ENCODE measurements at places on chromosomes 2 and 18.

GRCh38 chr2:120826260-120826648 is 90.6 kb downstream of the GLI2 start:
- DNase-seq: no peak

DNA sequence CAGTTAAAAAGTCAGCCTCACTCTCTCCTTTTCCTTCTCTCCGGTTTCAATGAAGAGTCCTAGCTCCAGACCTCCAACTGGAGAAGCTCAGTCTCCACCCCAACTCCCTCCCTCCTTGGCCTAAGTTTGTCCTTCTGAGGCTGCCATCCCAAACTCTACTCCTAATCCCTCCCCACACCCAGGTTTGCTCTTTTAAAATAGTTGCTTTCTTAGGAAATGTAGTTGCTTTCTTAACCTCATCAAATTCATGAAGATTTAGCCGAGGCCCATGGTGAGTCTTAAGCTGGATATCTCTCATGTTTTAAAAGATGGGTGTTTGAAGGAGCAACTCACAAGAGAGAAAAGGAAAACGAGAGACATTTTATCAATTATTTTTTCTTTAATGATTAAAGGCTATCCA is 937 bp upstream of the LANCL1 start:
- DNase-seq: no peak

GRCh38 chr2:202147775-202148174 is 74.7 kb downstream of the KIAA2012 start:
- no peak for DNase-seq

DNA sequence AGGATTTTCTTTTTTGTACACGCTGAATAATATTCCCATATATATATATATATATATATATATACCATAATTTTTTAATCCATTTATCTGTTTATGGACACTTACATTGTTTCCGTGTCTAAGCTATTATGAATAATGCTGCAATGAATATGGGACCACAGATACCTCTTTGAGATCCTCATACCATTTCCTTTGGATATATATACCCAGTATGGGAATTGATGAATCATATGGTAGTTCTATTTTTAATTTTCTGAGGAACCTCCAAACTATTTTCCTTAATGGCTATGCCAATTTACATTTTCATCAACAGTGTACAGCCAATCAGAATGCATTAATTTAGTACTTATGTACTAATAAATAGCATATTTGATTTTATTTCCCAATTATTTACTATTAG is 53.1 kb downstream of the MERTK start:
- no peak for DNase-seq

DNA sequence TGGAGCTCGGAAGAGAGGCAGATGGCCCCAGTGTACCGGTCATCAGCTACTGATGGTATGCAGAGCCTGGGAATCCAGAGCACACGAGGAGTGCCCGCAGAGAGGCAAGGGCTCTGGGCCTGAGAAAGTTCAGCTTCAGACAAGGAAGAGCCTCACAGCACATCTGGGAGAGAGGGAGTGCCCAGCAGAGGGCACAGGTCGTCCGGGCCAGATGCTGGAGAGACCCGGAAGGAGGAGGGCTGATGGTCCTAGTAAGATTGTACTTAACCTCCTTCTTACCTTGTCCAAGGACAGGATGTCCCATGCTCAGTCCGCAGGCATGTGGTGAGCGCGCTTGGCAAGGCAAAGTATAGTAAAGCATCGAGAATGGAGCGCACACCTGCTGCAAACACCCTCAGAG is 24.4 kb upstream of the CHMP1B start:
- DNase-seq: no peak

- DNase-seq: no peak
These were observed 50.6 kb upstream of the EML6 start for GRCh38 chr2:54672590-54673456.

GRCh38 chr2:120381661-120382060 is 35.7 kb downstream of the INHBB start:
- DNase-seq: no peak

GRCh38 chr2:81007104-81007503 is 702.6 kb upstream of the LRRTM1 start:
- no peak for DNase-seq

DNA sequence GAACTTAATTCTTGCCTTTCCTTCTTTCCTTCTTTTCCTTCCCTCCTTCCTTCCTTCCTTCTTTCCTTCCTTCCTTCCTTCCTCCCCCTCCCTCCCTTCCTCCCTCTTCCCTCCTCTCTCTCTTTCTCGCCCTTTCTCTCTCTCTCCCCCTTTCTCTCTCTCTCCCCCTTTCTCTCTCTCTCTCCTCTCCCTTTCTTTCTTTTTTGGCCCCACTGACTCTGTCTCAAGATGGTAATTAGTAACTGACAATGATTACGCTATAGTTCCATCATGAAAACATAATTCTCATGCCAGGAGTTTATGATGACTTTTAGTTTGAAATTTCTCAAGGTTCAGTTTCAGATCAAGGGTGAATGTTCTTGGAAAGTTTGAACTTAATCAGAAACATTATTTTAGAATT is 14.8 kb upstream of the CTLA4 start:
- DNase-seq: no peak

- DNase-seq: no peak
These were observed 224.4 kb upstream of the APCDD1 start for GRCh38 chr18:10230072-10230471.

- DNase-seq: no peak
These were observed 579.1 kb downstream of the IRS1 start for GRCh38 chr2:226220511-226220910.

- no peak for DNase-seq
These were observed 24.9 kb upstream of the BZW1 start for GRCh38 chr2:200786826-200787225.

DNA sequence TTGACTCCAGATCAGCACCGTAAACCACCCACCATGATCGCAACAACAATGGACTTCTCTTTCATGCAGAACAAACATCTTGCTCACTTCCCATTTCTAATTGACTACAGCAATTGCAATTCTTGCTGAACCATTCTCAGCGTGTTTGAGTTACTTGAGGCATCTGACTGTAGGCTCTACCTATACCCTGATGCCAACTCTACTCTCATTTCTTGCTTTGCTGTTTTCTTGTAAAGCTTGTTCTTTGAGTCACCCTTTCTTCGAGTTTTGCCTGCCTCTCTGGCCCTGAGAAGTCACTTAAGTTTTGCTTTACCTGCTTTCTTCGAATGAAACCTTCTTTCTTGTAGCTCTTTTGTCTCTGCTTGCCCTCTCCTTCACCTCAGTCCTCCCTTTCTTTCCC is 160.5 kb upstream of the RND3 start:
- DNase-seq: no peak

GRCh38 chr18:12654971-12655370 is 2.9 kb downstream of the SPIRE1 start:
- no peak for DNase-seq

- no peak for DNase-seq
These were observed 31.9 kb downstream of the UXS1 start for GRCh38 chr2:106161938-106162820.

DNA sequence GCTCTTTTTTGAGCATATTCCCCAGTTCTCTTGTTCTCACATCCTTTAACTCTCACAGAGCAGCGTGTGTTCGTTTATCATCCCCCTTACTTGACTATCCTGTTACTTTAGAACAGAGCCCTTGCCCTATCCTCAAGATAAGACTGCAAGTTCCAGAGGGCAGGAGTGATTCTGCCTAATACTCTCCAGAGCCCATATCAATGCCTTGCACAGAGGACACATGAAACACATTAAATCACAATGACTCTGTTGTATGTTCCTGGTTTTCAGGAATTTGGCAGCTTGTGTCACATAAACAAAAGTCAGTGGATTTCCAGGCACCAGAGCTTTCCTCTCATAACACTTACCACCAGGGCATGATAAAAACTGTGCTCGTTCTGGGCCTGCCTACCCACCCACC is 156.7 kb downstream of the RNF144A start:
- no peak for DNase-seq

GRCh38 chr2:178825183-178825582 is 18.0 kb upstream of the TTN start:
- DNase-seq: no peak

DNA sequence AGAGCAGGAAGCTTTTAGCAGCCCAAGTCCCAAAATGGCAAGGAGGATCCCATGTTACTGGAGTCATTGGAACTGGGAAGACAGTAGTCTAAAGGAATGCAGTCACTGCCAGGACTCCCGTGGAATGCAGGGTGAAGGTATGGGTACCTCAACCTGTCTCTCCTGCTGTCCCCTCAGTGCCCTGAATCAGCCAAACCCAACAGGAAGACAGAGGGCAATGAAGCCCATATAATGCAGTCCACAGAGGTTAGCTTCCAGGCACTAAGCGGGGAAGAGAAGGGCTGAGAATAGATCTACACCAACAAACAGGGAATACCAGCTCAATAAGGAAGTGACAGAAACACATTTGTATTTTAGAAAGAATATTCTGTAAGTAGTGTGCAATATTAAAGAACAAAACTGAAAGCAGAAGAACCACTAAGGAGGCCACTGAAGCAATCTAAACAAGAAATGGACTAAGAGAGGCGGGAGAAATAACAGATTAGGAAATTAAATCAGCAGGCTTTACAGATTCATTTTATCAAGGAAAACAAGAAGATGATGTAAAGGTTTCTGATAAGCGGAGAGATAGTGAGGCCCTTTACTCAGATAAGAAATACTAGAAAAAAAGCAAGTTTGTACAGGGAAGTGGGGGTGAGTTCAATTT is 8.3 kb downstream of the NEMP2 start:
- no peak for DNase-seq

DNA sequence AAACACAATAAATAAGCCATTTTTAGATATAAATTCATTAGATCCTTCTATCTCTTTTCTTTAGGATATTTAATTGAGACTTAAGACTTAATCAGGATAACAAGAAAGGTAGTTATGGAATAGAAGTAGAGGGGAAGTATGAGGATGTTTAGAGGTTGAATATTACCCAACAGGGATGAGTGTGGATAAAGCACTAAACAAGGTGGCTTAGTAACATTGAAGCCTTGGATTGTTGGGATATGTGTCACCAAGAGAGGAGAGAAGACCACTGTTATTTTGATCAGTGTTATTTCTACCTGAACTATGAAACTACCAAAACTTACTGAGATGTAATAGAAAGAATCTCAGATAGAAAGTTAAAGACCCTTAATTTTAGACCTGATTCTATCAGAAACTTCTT is 405.7 kb downstream of the PIK3C3 start:
- DNase-seq: no peak

DNA sequence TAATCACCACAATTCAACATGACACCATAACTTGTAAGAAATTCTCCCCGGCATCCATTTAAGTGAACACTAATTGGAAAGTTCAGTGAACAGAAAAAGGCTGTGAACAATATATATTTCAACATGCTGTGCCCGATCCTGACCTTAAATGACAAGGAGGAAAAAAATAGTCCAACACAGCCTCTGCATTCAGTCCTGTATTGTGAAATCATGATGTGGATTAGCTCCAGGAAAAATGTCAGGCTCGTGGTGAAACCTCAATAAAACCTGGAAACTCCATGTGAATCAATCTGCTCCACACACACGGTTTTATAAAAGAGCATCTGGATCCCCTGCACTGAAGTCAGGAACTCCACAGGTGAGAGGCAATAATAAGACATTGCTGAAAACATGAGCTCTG is 145.4 kb upstream of the SPOPL start:
- DNase-seq: no peak

DNA sequence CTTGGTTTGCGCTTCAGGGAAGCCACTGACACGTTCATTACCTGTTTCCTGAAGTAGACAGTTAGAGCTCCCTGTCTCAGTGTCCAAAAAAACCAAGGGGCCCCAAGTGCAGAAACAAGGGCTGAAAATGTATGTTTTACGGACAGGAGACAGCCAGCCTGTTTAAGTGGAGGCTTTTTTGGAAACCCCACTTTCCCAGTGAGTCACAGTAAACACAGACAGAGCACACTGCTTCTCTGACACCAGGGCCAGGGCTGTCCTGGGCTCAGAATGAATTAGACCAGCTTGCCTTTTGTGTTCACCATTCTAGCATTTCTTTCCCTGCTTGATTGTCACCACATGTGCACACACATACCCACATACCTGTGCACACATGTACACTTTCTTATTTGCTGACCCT is 128.6 kb downstream of the SH3RF3 start:
- DNase-seq: no peak

GRCh38 chr2:232982926-232983668 is 30.0 kb downstream of the NGEF start:
- DNase-seq: no peak

- no peak for DNase-seq
These were observed 13.6 kb downstream of the ARID5A start for GRCh38 chr2:96549967-96550786.

- DNase-seq: no peak
These were observed 84.7 kb upstream of the RAB27B start for GRCh38 chr18:54743605-54743995.

GRCh38 chr2:96092951-96093350 is 23.4 kb downstream of the ADRA2B start:
- DNase-seq: no peak

- DNase-seq: no peak
These were observed 19.8 kb downstream of the POU3F3 start for GRCh38 chr2:104873689-104874054.

DNA sequence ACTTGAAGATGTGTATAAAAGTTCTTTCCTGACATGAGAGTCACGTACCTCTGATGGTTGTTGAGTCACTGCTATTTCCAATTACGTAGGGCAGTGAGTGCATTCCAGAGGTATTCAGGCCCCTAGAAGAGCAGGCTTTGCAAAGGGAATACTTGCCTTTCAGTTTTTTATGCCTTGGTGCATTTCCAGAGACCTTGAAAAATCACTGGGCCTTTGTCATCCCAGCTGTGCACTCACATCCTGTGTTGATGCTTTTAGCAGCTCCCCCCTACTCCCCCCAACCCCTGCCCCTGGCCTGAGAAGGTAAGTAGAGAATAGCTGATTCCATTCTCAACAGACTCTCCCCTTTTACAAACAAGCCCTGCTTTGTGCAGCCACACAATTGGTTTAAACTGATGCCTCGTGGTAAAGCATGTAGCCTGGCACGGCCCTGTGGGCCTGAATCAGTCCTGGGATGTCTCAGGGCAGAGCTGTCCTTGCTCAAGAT is 174.2 kb downstream of the PRPF40A start:
- no peak for DNase-seq

DNA sequence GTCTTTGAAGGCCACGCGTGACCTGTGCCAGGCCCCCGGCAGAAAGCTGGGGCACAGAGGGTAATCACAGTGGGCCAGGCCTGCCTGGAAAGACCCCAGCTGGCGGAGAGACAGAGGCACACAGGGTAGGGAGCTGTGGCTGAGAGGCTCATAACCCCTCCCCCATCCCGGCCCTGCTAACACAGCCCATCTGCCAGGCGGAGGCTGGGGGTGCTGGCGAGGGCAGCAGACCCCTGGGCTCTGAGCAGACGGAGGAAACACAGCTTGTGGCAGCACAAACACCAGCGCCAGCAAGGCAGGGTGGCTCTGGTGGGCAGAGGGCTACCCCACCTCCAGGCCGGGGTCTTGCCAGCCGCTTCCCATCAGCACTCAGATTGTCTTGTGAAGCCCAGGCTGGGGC is 19.0 kb downstream of the HS6ST1 start:
- DNase-seq: no peak

GRCh38 chr2:190637903-190638618 is 10.8 kb upstream of the NAB1 start:
- no peak for DNase-seq

DNA sequence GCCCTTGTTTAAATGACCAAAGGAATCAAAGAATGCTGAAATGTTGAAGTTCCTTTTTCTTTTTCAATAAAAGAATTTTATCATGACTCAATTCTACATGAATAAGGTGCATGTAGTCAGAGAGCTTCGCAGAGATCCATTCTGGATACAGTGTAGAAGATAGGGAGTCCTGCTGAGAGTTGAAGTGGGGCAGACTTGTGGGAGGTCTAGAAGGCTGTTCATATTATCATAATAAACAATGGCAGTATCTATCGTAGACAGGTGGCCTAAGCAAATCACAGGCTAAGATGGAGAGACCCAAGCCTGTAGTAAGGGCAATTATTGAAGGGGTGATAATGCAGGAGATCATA is 1322.0 kb upstream of the CELF4 start:
- DNase-seq: no peak
